Cerebellar cortex (tissue), 1 donor: ENCODE measurements at places on chromosomes 1 and 21.
A peak's percentile ranks its signal among the peaks of the same experiment; 100 is the strongest.

GRCh38 chr1:194230351-194231144 is 1044.1 kb upstream of the B3GALT2 start:
- DNase-seq: no peak

- DNase-seq: no peak
Observed at GRCh38 chr1:42439940-42440339, 15.9 kb downstream of the ZMYND12 start.

DNA sequence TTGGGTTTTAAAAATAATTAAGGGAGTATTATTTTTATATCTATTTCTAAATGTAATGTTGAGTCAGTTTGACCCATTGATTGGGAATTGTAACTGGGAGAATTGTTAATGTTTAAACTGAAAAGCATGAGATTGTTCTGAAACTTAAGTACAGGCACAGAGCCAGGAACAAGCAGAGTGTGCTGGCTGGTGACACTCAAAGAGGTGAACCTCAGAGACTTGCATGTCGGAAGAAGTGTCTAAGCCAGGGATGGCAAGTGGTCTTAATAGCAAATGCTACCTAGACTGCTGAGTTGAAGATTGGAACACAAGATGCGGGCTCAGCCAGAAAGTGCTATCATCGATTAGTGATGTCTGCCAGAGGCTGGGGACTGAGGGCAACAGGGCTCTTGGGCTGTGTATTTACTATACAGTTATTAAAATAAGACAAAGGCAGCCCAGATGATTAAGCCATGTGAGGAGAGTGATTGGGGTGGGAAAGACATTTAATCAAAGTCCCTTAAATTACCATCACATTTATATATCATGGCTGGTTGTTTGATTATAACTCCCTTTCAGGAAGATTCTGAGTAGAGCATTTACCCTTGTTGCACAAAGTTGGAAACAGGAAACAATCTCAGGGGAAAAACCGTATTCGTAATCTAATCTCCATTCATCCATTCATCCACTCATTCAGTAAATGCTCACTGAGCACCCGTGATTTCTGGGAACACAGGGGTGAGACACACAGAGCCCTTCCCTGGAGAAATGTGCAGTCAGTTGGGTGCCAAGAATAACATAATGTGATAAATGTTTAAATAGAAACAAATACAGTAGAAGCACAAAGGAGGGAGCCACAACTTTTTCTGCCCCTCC is 42.8 kb downstream of the C8A start:
- no peak for DNase-seq

- no peak for DNase-seq
Observed at GRCh38 chr1:41357451-41358101, 3.7 kb upstream of the FOXO6 start.

DNA sequence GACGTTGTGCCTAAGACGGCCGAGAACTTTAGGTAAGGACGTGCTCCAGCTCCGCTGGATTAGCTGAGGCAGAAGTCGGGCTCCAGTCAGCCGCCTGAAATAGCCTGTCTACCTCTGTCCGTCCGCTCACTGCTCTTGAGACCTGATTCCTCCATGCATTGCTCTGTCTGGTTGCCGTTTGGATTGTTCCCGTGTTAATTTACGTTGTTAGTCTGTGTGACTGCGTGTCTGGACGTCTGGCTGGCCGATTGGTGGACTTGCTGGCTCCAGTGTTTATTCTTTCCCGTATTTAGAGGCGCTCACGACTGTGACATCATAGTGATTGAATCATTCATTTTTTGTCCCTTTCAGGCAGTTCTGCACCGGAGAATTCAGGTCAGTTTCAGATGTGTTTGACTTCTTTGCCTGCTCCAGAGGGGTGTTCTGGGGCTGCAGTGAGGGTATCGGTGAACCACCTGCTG is 684 bp downstream of the PPIH start:
- no peak for DNase-seq

DNA sequence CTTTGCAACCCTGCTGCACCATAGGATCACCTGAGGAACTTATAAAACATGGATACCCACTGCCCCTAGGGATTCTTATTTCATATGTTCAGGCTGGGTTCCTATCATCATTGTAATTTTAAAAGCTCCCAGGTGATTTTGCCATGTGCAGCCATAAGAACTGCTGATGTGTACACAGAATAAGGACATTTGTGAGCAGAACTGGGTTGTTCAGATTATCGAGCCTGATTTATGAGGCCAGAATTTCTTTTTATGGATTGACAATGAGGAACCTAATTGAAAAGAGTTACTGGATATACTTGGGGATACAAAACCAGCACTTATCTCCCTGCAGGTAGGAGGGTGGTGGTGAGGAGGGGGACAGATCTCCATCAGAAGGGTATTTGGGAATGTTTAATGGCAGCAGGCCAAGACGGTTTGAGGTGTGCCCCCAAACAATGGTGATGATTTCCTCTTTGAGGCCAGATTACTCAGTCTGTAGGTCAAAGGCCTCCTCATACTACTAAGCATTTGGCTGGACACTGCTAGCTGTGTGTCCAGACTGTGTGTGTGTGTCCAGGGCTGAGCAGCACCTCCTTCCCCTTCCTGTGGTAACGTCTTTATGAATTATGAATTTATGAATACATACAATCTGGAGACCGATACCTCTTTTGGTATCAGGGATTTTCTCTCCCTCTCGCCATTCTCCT is 18.9 kb downstream of the NOS1AP start:
- no peak for DNase-seq

- DNase-seq: no peak
Observed at GRCh38 chr1:179023946-179024650, 1.6 kb upstream of the FAM20B start.

GRCh38 chr1:149962039-149962647 is 25.5 kb upstream of the MTMR11 start:
- DNase-seq: peak; percentile 86

DNA sequence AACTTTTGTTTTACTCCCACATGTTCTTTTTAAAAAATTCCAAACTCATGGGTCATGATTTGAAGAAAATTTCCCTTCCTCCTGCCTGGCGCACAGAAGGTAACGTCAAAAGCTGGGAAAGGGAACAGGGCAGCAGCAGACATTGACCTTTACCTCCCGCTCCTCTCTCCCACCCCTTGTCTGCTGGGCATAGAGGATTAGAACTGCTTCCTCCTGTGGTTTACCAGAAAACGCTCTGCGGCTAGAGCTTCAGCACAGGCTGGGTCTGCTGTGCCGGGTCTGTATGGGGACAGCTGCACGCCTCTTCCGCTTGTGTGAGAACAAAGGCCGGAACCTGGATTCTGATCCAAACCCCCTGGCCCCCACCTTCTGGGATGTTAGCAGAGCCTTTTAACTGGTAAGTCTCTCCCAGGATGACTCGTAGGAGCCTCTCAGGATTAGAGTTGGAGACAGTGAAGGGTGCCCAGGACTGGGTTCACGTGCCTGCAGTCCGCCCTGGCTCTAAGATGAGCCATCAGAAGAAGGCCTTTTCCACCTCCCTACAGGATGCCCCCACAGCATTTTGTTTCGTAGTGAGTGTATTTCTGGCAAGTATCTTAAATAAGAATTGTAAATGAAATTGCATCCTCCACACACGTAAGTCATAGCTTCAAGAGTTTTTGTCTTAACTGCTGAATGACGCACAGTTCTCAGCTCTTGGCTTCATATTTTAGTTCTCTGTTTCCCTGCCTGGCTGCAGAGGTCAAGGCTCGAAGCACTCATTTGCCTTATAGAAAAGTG is 5.2 kb downstream of the H6PD start:
- no peak for DNase-seq

DNA sequence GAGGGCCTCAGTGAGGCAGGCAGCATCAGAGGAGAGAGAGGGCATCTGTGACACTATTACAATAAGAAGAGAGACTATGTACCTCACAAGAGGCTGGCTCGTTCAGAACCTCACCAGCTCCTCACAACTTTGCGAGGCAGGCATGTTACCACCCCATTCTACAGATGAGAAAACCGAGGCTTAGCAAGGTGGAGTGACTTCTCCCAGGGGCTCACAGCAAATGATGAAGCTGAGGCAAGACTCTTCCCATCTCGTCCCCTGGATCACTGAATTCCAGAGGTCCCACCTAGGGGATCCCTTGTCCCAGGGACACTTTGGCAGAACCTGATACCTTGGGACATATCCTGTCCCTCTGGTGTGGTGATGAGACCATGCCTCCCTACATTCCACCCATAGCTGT is 64.4 kb downstream of the DISP3 start:
- DNase-seq: no peak

DNA sequence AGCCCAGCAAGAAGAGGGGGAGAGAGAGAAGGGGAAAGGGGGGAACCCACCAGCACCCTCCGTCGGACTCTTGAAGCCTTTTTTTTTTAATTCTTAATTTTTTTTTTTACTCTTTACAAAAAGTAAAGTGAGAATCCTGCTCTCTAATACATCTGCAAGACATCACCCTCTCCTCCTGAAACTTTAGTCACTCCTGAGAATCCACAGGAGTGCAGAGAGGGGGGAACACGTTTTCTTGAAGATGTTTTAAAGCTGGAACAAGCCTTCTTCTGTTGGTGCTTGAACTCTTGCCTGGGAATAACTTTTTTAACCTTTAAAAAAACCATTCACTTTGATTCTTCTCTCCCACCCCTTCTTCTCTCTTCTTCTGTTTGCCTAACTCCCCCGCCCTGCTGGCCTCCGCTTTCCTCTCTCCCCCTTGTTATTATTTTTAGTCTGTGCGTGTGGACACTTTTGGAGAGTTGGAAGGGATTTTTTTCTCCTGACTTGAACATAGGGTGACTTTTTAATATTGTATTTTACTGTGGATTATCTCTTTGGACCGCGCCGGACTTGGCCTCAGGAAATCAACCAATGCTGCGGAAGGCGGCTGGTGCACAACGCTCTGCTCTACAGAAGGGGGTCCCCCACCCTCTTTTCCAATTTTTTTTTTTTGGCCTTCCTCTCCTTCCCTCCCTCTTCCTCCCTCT is 383 bp upstream of the PRRX1 start:
- no peak for DNase-seq

GRCh38 chr1:208475449-208475848 is 231.3 kb upstream of the PLXNA2 start:
- DNase-seq: no peak

DNA sequence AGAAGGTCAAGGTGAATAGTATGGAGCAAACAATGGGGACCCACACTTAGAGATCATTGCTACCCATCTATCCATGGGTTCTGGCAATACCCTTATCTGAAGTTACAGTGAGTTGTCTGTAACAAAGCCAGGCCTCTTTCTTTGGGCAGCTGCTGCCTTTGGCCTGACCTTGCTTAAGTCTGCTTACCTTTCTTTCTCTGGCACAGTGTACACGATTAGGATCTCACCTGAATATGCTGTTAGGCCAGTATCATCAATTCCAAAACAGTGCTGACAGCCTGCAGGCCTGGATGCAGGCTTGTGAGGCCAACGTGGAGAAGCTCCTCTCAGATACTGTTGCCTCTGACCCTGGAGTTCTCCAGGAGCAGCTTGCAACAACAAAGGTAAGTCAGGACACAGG is 132.9 kb upstream of the BMP8A start:
- DNase-seq: no peak

DNA sequence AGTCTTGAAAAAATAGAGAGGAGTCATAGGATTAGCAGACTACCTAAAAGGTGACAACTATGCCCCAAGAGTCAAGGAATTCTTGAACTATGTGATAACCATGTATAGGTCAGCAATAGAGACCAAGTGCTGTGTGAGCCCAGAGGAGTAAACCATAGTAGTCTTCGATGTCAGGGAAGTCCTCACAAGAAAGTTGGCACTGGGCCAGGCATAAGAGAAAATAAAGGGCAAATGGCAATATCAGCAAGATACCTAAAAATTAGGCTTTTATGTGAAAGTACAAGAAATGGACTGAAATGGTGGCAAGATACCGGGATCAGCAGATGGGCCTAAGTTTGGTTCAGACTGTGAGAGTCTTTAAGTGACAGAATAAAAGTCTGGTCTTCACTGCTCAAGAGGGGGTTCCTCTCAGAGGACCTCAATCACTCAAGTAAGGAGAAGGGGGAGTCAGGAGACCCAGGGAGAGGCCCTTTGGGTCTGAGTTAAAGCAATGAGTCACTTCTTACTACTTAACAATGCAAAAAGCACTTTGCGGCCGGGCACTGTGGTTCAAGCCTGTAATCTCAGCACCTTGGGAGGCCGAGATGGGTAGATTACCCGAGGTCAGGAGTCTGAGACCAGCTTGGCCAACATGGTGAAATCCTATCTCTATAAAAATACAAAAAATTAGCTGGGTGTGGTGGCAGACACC is 95.0 kb downstream of the TEX35 start:
- no peak for DNase-seq
